Esophagus muscularis mucosa (tissue), 4 donors: ENCODE measurements at places on chromosomes 11 and 22. TPM values are rescaled to one million over a fixed set of nuclear protein-coding genes. Genes with fewer than 3 reads are reported as not detected.

DNA sequence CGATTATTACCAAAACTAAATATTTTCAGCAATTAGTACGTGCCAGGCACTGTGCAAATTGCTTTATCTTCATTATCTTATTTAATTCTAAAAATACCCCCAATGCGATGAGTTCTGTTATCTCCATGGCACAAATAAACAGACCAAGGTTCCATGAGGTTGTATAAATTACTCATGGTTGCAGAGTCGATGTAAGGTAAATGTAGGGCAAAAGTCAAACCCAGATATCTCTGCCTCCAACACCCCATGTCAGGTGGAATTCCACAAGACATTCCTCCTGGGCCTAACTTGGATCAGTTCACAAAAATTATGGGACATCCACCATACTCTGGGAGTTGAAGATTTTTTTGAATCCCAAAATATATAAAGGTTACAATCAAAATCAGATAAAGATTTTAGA is 43.7 kb downstream of the ISX start:
- no peak for DNase-seq
- H3K4me1 ChIP-seq = no peaks in the 10 kb centered on the region
- H3K27ac ChIP-seq = no peak overlapping the region
- H3K27me3 ChIP-seq = peaks cover 19% of the 10 kb centered on the region
- H3K36me3 ChIP-seq = no peaks in the 10 kb centered on the region
- no peak overlapping the region for H3K4me3 ChIP-seq

- peaks cover 3% of the 10 kb centered on the region for H3K4me1 ChIP-seq
- H3K36me3 ChIP-seq = no peaks in the 10 kb centered on the region
- no peak for DNase-seq
- no peak overlapping the region for H3K4me3 ChIP-seq
Measured at GRCh38 chr11:17890325-17890724, 122.5 kb downstream of the SERGEF start.

- H3K4me3 ChIP-seq = no peak overlapping the region
- H3K27me3 ChIP-seq = no peaks in the 10 kb centered on the region
- H3K4me1 ChIP-seq = peaks cover 10% of the 10 kb centered on the region
- DNase-seq = no peak
- no peak overlapping the region for H3K27ac ChIP-seq
Measured at GRCh38 chr11:118245936-118246562, 6.1 kb downstream of the MPZL3 start.

DNA sequence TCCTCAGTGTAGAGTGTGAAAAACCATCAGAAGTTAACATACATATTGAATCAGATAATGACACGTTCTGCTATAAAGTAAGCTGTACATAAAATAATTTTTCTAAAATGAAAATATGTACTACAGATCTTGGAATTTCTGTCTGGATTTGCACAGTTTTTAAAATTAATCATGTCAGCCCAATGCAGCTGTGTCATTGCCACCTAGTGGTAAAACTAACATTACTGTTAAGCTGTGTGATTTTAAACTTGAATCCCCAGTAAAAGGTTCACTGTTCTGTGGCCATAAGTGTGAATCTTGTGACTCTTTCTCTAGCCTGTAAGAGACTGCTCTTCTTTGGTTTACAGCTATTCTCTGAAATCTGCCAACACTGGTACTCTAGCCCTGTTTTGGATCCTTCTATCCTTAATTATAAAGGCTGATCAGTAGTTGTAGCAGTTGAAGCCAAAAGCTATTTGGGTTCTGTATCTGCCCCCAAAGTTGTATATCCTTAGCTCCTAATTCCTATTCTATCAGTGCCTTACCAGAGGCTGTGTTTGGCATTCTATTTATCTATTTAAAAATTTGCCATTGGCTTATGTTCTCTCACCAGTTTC is 4.0 kb downstream of the JRKL start:
- no peak overlapping the region for H3K4me3 ChIP-seq
- DNase-seq = no peak
- no peaks in the 10 kb centered on the region for H3K27me3 ChIP-seq

GRCh38 chr11:112615238-112615637 is 346.0 kb upstream of the NCAM1 start:
- peaks cover 28% of the 10 kb centered on the region for H3K4me1 ChIP-seq
- no peak overlapping the region for H3K4me3 ChIP-seq
- DNase-seq = peak; percentile 39
- H3K36me3 ChIP-seq = no peaks in the 10 kb centered on the region
- no peaks in the 10 kb centered on the region for H3K27me3 ChIP-seq
- no peak overlapping the region for H3K27ac ChIP-seq

DNA sequence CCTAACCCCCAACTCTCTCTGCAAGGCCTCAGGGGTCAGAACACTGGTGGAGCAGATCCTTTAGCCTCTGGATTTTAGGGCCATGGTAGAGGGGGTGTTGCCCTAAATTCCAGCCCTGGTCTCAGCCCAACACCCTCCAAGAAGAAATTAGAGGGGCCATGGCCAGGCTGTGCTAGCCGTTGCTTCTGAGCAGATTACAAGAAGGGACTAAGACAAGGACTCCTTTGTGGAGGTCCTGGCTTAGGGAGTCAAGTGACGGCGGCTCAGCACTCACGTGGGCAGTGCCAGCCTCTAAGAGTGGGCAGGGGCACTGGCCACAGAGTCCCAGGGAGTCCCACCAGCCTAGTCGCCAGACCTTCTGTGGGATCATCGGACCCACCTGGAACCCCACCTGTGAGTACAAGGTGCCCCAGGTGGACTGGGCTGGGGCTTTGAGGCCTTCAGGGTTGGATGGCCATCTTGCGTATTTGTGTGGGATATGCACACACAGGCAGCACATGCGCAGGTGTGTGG is at the start of gene BEST1:
TSS of gene BEST1 (plus strand) at position 317 of the 513 bp plus-strand sequence. CDS start 1,456 bp downstream, outside the sequence.
- H3K27ac ChIP-seq = peak within 1 kb of the TSS; percentile 76
- H3K4me3 ChIP-seq = no peak within 1 kb of the TSS
- DNase-seq = no peak
- H3K36me3 ChIP-seq = no peaks in the 10 kb centered on the region

GRCh38 chr11:95487391-95487790 is 256.4 kb upstream of the SESN3 start:
- H3K27me3 ChIP-seq = no peaks in the 10 kb centered on the region
- H3K36me3 ChIP-seq = no peaks in the 10 kb centered on the region
- H3K27ac ChIP-seq = no peak overlapping the region
- no peaks in the 10 kb centered on the region for H3K4me1 ChIP-seq

DNA sequence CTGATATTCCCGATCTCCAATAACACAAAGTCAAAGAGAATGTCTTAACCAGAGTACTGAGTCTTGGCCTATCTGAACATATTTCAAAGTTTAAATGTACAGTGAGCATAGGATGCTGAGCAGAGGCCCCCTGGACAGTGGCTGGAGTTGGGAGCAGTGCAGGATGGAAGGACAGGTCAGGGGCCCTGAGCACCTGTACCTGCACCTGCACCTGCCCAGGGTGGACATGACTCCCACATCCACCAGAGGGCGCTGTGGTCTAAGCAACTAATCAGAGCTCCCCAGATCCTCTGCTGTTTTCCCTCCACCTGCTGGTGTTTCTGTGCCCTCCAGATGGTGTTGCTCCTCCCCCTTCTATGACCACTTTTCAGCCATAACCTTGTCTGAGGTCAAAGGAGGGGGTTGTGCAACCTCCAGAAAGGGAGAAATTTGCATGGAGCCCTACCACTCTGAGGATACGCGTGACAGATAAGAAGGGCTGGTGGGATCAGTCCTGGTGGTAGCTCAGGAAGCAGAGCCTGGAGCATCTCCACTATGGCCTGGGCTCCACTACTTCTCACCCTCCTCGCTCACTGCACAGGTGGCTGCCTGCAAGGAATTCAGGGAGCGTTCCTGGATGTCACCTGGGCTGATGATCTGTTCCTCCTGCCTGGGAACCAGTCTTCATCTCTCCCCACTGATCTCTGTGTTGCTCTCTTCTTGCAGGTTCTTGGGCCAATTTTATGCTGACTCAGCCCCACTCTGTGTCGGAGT is 49.1 kb upstream of the VPREB1 start:
- H3K36me3 ChIP-seq = no peaks in the 10 kb centered on the region
- DNase-seq = peak; percentile 91
- peaks cover 5% of the 10 kb centered on the region for H3K27me3 ChIP-seq
- no peak overlapping the region for H3K27ac ChIP-seq
- H3K4me1 ChIP-seq = no peaks in the 10 kb centered on the region

GRCh38 chr11:107496011-107496410 is 38.4 kb upstream of the CWF19L2 start:
- H3K36me3 ChIP-seq = no peaks in the 10 kb centered on the region
- H3K27me3 ChIP-seq = no peaks in the 10 kb centered on the region
- H3K4me3 ChIP-seq = no peak overlapping the region
- H3K4me1 ChIP-seq = peaks cover 9% of the 10 kb centered on the region

DNA sequence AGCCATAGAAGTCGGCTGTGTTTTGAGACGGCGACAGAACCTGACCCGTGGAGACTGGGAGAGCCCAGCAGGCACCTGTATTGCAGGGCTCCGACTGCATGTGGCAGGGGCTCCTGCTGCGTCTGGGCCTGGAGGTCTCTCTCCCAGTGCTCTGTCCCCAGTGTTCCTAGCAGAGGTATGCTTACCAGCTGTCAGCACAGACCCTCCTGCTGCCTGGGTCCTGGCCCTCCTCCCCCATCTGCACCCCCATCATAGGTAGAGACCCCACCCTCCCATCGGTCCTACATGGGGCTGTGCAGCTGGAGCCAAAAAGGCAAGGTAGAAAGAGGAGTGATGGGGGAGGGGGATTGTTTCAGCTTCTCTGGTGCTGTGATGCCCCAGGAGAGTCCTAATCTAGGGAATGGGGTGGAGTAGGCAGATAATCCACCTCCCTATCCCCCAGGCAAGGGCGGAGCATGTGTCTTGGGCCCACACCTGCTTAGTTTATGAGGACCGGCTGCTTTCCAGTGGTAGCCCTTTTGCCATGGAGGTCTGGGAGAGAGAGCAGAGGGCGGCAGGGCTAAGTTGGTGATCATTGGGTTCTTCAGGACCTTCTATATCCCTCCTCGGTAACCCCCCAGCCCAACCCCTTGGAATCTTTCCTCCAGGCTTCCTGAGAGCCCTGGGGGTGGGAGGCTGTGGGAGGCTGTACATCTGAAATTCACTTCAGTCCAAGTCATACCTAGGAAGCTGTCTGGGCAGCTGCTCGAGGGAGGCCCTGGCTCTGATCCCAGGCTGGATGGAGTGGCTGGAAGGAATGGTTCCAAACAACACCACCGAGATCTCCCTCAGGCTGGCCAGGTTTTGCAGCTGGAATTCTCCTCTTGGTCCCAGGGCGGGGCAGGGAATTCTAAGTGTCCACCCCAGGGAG is 5.3 kb downstream of the SLC7A4 start:
- H3K4me3 ChIP-seq = no peak overlapping the region
- H3K36me3 ChIP-seq = no peaks in the 10 kb centered on the region
- no peak overlapping the region for H3K27ac ChIP-seq
- DNase-seq = no peak

DNA sequence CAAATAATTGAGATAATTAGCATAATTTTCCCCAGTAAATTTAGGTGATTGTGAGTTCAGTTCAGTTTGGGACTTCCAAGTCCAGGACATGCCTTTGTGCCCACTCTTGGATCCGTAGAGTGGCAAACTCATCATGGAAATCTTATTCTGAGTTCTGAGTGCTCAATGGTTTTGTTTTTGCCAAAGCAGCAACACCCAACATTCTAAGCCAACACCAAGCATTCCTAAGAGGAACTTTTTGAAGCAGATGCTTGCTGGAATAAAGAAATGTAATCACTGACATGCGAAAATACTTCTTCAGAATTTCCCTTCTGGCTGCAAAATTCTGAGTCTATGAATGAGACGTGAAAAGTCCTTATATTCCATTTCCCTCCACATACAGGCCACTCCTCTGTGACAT is 10.4 kb downstream of the MMP27 start:
- DNase-seq = peak; percentile 17
- H3K4me1 ChIP-seq = peaks cover 7% of the 10 kb centered on the region
- no peaks in the 10 kb centered on the region for H3K27me3 ChIP-seq
- no peaks in the 10 kb centered on the region for H3K36me3 ChIP-seq

DNA sequence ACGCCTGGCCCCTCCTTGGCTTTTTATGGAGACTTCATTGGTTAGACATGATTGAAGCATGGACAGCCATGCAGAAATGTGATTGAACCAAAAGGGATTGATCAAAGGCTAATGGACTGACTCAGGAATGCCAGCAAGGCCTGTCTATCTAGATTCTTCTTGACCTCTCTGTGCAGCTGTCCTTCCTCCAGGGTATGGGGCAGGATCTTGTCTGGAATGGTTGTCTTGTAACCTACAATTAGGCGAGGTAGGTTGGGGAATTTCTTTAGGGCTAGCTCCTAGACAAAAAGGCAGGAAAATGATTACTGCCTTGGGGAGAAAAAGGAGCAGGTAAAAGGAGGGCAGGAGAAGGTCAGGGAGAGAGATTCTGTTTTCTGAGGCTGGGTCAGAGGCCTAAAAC is 59.6 kb upstream of the INCENP start:
- H3K4me1 ChIP-seq = no peaks in the 10 kb centered on the region
- no peaks in the 10 kb centered on the region for H3K27me3 ChIP-seq
- H3K4me3 ChIP-seq = no peak overlapping the region
- H3K27ac ChIP-seq = no peak overlapping the region

DNA sequence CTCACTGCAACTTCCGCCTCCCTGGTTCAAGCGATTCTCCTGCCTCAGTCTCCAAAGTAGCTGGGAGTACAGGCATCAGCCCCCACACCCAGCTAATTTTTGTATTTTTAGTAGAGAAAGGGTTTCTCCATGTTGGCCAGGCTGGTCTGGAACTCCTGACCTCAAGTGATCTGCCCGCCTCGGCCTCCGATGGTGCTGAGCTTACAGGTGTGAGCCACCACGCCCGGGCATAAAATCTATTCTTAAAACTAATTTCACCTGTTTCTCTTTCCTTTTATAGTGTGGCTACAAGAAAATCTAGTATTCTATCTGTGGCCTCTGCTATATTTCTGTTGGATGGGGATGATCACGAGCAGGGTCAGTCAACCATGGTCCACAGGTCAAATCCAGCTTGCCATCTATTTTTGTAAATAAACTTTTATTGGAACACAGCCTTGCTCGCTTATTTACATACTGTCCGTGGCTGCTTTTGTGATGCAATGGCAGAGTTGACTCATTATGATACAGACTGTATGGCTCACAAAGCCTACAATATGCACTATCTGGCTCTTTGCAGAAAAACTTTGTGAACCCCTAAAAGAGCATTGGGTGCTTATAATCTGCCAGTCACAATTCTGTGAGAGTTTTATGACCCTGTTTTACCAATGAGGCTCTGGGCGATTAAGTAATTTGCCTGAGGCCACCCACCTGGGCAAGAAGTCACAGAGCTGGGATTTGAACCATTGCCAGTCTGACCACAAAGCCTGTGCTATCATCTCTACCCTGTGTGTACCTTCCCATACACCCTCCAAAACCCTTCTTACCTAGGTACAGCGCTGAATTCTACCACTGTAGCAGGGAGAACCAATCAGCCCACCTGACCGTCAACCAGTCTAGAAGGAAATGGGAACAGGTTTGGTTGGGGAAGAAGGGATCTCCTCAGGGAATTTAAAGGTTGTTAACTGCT is 28.3 kb downstream of the SLC1A2 start:
- no peak overlapping the region for H3K4me3 ChIP-seq
- no peaks in the 10 kb centered on the region for H3K36me3 ChIP-seq
- DNase-seq = no peak
- no peaks in the 10 kb centered on the region for H3K27me3 ChIP-seq

Gene MMP3
- 0.32 TPM for total RNA-seq

Gene TRIM68
- total RNA-seq = 8.8 TPM

Gene CLTCL1
- total RNA-seq = 8.9 TPM
